ENCODE measurements at places on chromosomes 7 and 10. TPM values are rescaled to one million over a fixed set of nuclear protein-coding genes. Genes with fewer than 3 reads are reported as not detected.

The CALHM3 gene
- not detected for total RNA-seq

The PTEN gene
- total RNA-seq = 99.6 TPM

The FFAR4 gene
- total RNA-seq = 0.99 TPM

The GRB10 gene
- 49.2 TPM for total RNA-seq

DNA sequence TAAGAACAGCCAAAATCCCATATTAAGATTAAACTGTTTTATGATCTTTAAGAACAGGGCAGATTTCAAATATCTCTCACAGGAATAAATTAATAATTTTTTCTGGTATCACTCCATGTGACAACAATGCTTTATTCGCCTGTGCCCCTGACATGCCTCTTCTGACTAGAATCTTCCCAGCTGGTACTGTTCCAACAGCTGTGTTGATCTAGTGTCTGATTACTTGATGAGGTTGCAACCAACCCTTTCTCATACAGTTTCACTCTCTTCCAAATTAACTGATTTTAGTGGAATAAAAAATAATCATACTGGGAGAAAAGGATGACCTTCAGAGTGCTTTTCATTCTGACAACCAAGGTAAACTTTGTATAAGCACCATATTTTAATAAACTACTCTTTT, 151.9 kb downstream of the CHRM2 start:
- no peaks in the 10 kb centered on the region for H3K27me3 ChIP-seq
- H3K4me1 ChIP-seq = peaks cover 4% of the 10 kb centered on the region
- no peak for DNase-seq

- H3K4me1 ChIP-seq = no peaks in the 10 kb centered on the region
These were observed 133.5 kb downstream of the ST7 start for GRCh38 chr7:117086788-117087187.

GRCh38 chr10:50470345-50470744, 153.4 kb downstream of the SGMS1 start:
- no peaks in the 10 kb centered on the region for H3K36me3 ChIP-seq
- no peak overlapping the region for H3K4me3 ChIP-seq
- no peaks in the 10 kb centered on the region for H3K27me3 ChIP-seq
- no peak for DNase-seq
- peaks cover 29% of the 10 kb centered on the region for H3K4me1 ChIP-seq

GRCh38 chr10:5595994-5596471, 70.4 kb downstream of the ASB13 start:
- no peaks in the 10 kb centered on the region for H3K4me1 ChIP-seq
- H3K4me3 ChIP-seq = no peak overlapping the region
- H3K27ac ChIP-seq = no peak overlapping the region
- no peak for DNase-seq
- no peaks in the 10 kb centered on the region for H3K36me3 ChIP-seq
- no peaks in the 10 kb centered on the region for H3K27me3 ChIP-seq

DNA sequence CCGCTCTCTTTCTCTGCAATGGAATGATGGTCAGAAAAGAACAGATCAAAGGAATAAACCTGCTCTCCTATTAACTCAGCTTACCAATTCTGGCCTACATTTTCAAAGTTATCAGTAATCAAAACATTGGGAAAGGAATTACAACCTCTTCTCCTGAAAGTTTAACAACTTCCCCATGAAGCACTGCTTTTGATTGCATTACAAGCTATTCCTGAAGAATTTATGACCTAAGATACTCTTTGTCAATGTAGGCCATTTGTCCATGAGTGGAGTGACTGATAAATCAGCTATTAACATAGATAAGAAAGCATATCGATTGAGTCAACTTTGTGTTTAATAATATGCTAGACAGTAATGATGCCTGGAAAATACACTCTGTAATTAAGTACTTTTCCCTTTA, 271.7 kb upstream of the C7orf33 start:
- no peak for DNase-seq
- no peak overlapping the region for H3K27ac ChIP-seq
- no peak overlapping the region for H3K4me3 ChIP-seq

DNA sequence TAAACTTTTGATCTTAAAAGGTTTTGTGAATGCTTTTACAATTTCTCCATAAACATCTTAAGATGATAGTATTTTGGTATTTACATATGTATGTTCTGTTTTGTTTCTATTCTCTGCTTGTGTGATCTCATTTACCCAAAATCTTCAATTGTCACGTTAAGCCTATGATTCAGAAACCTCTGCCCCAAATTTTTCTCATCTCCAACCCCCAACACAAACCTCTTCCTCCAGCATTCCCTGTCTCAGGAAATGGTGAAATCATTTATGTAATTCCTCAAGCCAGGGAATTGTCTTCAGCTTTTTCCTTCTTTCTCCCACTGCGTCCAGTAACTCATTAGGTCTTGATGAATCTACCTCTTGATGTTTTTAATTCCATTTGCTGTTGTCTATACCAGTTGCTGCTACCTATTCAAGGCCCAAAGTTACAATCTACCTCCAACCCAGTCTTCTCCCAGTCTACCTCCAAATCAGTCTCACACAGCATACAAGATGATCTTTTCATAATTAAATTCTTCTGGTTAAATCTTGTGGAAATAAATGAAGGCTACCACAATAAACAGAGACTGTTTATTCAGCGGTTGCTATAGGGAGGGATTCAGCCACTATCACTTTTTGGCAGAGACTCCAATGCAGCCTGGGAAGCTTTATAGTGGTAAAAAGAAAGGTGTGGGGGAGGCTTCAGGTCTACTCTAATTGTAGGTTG, 5.8 kb downstream of the CFAP69 start:
- peak overlapping the region; percentile 51 for H3K27ac ChIP-seq
- no peaks in the 10 kb centered on the region for H3K4me1 ChIP-seq
- no peaks in the 10 kb centered on the region for H3K36me3 ChIP-seq
- no peak overlapping the region for H3K4me3 ChIP-seq

- H3K27ac ChIP-seq = no peak overlapping the region
- no peaks in the 10 kb centered on the region for H3K36me3 ChIP-seq
- H3K27me3 ChIP-seq = no peaks in the 10 kb centered on the region
- no peaks in the 10 kb centered on the region for H3K4me1 ChIP-seq
- DNase-seq = no peak
- H3K4me3 ChIP-seq = no peak overlapping the region
These were observed 68.5 kb downstream of the ITGA8 start for GRCh38 chr10:15651175-15651574.

- no peaks in the 10 kb centered on the region for H3K4me1 ChIP-seq
- H3K27me3 ChIP-seq = no peaks in the 10 kb centered on the region
- H3K27ac ChIP-seq = no peak overlapping the region
- no peak overlapping the region for H3K4me3 ChIP-seq
- H3K36me3 ChIP-seq = no peaks in the 10 kb centered on the region
These were observed 85.7 kb downstream of the LRGUK start for GRCh38 chr7:134212576-134213546.

- H3K36me3 ChIP-seq = no peaks in the 10 kb centered on the region
- H3K27me3 ChIP-seq = no peaks in the 10 kb centered on the region
- no peak overlapping the region for H3K4me3 ChIP-seq
- no peak overlapping the region for H3K27ac ChIP-seq
These were observed 5.4 kb downstream of the COL13A1 start for GRCh38 chr10:69807122-69807521.

DNA sequence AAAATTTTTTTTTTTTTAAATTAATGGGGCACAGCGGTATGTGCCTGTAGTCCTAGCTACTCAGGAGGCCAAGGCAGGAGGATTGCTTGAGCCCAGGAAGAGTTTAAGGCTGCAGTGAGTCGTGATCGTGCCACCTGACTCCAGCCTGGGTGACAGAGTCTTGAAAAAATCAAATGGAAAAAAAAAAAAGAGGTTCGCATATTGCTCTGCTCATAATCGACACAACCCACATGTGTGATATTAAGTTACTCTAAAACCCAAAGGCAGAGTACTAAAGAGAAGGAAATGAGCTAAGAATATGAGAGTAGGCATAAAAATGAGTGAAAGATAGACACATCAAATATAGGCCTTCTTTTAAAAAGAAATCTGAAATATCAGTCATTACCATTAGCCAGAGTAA, 66.3 kb downstream of the IGF2BP3 start:
- no peaks in the 10 kb centered on the region for H3K36me3 ChIP-seq
- H3K27ac ChIP-seq = no peak overlapping the region
- no peaks in the 10 kb centered on the region for H3K27me3 ChIP-seq
- no peak overlapping the region for H3K4me3 ChIP-seq
- no peak for DNase-seq

DNA sequence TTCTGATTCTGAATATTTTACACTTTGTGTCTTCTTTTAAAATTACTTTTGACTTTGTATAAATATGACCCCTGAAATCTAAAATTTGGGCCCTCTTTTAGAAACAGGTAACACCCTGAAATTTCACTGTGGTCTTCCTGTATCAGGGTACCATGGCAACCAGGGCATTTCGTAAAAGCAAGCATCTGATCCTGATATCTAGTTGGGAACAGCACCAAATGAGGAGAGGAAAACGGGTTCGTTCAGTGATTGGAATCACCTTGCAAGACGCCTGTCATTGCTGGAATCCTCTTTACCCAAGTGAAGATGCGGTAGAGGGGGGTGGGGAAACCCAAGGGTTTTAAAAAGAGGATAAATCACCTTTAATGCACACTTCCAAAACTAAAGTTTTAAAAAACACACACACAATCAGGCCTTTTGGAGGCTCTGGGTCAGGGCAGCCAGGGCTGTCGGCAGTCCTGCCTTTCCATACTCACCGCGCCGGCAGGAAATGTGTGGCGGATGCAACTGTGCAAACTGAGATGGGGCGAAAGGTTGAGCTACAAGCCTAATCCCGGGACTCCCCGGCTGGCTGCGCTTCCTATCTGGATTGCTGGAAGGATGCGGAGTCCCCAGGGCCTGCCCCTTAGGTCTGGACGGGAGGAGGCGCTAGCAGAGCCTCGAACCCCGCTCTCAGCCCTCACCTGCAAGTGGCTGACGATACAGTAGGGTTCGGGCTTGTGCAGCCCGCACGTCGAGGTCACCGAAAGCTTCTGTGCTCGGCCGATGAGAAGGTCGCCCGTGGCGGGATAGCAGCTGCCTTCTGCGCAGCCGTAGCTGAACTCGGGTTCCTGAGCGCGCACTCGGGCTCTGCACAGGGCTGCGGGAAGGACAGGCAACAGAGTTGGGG, 1.8 kb downstream of the LAMB1 start:
- peak overlapping the region; percentile 86 for H3K27ac ChIP-seq
- H3K36me3 ChIP-seq = peaks cover 5% of the 10 kb centered on the region
- peak; percentile 78 for DNase-seq
- H3K27me3 ChIP-seq = no peaks in the 10 kb centered on the region
- H3K4me3 ChIP-seq = peak overlapping the region; percentile 75

DNA sequence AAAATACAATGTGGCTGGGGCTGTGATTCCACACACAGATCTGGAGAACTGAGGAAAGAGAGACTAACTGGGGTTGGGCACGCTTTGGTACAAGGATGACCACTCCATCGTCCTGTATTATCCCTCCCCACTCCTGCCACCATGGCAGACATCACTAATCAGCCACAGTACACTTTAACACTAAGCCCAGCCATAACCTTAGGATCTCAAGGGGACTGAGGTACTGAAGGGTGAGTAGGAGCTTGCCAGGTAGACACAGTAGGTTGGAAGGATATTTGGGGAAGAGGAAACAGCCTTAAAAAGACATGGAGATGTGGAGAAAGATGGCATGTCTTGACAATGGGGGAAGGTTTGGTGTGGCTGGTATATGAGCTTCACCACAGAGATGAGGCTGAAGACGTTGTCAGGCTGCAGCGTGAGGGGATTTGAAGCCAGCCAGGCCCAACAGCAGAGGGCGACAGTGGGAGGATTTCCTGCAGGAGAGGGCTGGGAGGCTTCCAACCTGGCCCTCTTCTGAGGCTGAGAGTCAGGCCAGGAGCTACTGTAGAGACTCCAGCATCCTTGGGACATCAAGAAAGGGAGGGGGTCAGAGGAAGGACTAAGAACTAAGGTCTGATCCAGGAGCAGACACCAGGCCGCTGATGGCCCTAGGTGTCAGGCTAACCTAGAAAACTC, 58.6 kb upstream of the COL13A1 start:
- no peak overlapping the region for H3K27ac ChIP-seq
- DNase-seq = no peak
- no peaks in the 10 kb centered on the region for H3K27me3 ChIP-seq
- H3K36me3 ChIP-seq = no peaks in the 10 kb centered on the region

- H3K36me3 ChIP-seq = no peaks in the 10 kb centered on the region
- H3K4me3 ChIP-seq = no peak overlapping the region
- no peaks in the 10 kb centered on the region for H3K27me3 ChIP-seq
- H3K4me1 ChIP-seq = peaks cover 8% of the 10 kb centered on the region
- no peak overlapping the region for H3K27ac ChIP-seq
These were observed 3.1 kb downstream of the KLLN start for GRCh38 chr10:87860156-87860795.

DNA sequence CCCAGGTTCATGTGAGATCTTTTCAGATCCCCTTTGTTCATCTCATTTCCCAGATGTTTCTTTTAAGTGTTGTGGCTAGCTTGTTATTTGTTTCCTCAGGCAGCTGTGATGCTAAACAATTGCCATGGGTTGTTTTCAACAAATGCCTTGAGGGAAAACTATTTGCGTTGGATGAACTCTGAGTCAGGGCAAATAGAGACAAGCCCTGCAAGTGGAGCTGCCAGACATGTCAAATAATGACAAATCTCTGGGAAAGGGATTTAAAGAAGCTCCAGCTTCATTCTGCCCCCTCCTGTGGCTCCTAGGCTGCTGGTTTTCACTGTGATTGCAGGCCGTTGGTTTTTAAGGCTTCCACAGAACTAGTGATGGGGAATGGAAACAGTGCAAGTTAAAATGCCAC, 272.4 kb upstream of the SP8 start:
- H3K27me3 ChIP-seq = no peaks in the 10 kb centered on the region
- no peaks in the 10 kb centered on the region for H3K4me1 ChIP-seq
- DNase-seq = no peak
- H3K4me3 ChIP-seq = no peak overlapping the region
- no peak overlapping the region for H3K27ac ChIP-seq

GRCh38 chr7:50212666-50213621, 91.6 kb upstream of the IKZF1 start:
- no peaks in the 10 kb centered on the region for H3K36me3 ChIP-seq
- H3K4me3 ChIP-seq = no peak overlapping the region
- H3K4me1 ChIP-seq = no peaks in the 10 kb centered on the region
- H3K27me3 ChIP-seq = no peaks in the 10 kb centered on the region

- no peak for DNase-seq
- no peaks in the 10 kb centered on the region for H3K36me3 ChIP-seq
- H3K27me3 ChIP-seq = no peaks in the 10 kb centered on the region
These were observed 67.1 kb upstream of the MAGI2 start for GRCh38 chr7:79520543-79520942.

- no peaks in the 10 kb centered on the region for H3K27me3 ChIP-seq
- H3K4me1 ChIP-seq = no peaks in the 10 kb centered on the region
- no peak for DNase-seq
These were observed 26.5 kb downstream of the PDE1C start for GRCh38 chr7:32043688-32044087.

DNA sequence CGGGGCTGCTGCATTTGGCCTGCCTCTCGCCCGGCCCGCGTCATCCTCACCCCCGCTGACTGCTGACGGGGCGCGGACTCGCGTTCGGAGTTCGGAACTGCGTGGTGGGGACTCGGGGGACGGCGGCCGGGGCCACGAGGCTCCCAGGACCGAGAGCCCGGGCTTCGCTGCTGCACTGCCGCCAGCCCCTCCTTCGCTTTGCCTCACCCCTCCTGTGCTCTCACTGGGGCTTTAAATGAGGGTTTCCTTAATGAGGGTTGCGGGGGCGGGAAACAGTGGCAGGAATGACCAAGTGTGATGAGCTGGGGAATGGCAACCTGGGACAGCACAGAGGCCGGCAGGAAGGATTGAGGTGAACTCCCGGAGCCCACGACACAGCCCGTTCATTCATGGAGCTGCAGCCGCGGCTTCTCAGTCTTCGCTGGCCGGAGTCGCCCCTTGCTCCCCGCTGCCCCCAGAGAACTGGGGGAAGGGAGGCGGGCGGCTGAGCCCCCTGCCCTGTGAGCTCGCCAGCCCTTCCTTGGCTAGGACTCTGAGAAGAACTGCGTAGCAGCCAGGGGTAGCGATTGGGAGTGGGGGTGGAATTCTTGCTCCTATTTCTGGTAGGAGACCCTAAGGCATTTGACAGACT, 1.5 kb upstream of the LRRC4 start:
- H3K36me3 ChIP-seq = no peaks in the 10 kb centered on the region
- peak overlapping the region; percentile 57 for H3K27ac ChIP-seq
- peaks cover 17% of the 10 kb centered on the region for H3K4me1 ChIP-seq
- H3K27me3 ChIP-seq = no peaks in the 10 kb centered on the region
- peak overlapping the region; percentile 55 for H3K4me3 ChIP-seq

Measured in sigmoid colon (tissue), 7 donors.